ENCODE measurements at places on chromosomes 6 and 20. TPM values are rescaled to one million over a fixed set of nuclear protein-coding genes. Genes with fewer than 3 reads are reported as not detected.

GRCh38 chr6:150705392-150705791 is 105.7 kb downstream of the PLEKHG1 start:
- DNase-seq = no peak

GRCh38 chr6:107491760-107492660 is 2.1 kb downstream of the SOBP start:
- peak; percentile 39 for DNase-seq

- DNase-seq = no peak
Observed at GRCh38 chr6:19052219-19052618, 665.1 kb downstream of the RNF144B start.

GRCh38 chr6:33217681-33218080 is 9.4 kb downstream of the RING1 start:
- DNase-seq = no peak

- no peak for DNase-seq
Observed at GRCh38 chr20:49867453-49868215, 47.7 kb downstream of the SPATA2 start.

DNA sequence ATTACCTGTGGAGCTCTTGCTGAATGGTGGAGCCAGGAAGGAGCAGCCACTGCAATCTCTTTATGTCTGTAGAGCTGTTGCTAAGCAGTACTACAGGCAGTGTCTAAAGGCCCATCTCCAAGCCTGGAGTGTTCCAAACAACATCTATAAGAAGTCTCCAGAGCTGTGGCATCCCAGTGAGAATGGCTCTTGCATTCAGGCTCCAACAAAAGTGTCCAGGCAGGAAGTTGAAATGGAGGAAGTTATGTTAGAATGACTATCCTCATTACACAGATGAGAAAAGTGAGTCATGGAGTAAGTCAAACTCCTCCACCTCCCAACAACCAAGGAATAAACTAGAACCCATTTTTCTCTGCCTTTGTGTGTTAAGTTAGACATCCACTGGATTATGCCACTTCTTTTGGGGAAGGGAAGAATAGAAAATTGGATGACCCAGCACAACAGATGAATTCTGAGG is 288.5 kb upstream of the STXBP5 start:
- no peak for DNase-seq

GRCh38 chr20:31894980-31895675 is 24.7 kb downstream of the TTLL9 start:
- DNase-seq = no peak

DNA sequence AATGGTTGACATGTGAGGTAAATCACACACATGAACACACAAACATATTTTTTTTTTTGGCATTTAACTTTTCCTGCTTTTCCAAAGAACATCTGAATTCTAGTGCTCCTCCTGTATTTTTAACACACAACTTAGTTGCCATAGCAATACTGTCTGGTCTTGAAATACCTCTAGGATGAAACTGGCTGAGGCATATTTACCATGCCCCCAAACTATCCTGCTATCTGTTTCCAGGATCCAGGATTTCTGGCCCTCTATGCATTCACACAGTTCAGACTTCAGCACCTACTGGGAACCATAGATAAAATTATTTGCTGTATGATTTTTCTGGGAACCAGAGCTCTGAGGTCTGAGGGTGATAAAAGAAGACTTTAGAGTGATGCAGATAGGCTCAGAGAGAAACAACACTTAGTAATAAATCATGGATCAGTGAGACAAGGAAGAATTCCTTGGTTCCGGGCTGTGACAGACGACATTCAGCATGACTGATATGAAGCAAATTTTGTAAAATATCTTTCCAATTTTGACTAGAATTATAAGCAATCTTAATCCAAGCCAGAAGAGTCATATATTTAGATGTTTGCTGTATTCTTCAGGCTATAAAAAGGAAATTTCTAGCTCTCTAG is 359.7 kb downstream of the BTBD9 start:
- no peak for DNase-seq

- no peak for DNase-seq
Observed at GRCh38 chr6:156901309-156902019, 124.3 kb downstream of the ARID1B start.

DNA sequence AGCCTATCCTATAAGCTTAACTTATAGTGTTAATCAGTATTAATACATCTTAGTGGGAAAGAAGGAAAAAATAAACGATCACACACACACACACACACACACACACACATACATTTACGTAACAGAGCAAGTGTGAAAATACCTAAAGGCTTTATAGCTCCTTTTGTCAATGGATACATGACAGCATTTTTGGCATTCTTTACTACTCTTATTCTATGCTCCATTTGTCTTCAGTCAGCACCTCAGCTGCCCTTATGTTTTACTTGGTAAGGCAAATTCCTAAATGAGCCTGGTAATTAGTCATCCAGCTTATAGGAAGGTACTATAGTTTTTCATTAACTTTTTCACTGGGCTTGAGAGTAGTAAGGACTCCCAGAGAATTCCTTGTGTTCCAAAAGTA is 25.1 kb upstream of the SLC17A3 start:
- no peak for DNase-seq

DNA sequence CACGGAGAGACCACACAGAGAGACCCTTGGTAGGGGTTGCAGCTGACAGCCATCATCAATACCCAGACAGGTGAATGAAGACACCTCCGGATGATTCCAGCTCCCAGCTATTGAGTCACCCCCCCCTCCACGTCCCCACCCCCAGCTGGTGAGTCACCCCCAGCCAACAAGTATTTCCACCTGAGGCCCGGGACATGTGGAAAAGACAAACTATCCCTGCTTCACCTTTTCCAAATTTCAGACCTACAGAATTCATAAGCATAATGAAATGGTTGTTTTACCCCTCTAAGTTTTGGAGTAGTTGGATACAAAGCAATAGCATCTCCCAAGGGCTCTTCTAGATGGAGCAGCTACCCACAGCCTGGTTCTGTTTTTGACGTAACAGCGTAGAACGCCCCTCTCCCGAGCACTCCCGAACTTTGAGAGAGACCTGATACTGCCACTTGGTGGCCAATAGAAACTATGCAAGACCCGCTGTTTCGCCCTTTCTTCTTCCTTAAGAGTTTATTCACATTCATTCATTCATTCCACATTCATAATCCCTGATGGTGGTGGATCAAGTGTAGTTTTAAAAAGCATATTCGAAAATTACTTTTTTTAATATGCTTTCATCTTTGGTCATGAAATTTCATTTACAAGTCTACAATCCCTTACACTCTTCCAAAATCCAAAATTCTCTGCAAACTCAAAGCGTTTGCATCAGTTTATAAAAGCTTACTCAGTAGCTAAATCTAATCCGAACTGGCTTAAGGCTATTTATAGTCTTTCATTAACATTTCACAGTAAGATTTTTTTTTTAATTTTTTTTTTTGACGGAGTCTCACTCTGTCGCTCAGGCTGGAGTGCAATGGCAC is 15.1 kb upstream of the PPP1R16B start:
- DNase-seq = peak; percentile 44

DNA sequence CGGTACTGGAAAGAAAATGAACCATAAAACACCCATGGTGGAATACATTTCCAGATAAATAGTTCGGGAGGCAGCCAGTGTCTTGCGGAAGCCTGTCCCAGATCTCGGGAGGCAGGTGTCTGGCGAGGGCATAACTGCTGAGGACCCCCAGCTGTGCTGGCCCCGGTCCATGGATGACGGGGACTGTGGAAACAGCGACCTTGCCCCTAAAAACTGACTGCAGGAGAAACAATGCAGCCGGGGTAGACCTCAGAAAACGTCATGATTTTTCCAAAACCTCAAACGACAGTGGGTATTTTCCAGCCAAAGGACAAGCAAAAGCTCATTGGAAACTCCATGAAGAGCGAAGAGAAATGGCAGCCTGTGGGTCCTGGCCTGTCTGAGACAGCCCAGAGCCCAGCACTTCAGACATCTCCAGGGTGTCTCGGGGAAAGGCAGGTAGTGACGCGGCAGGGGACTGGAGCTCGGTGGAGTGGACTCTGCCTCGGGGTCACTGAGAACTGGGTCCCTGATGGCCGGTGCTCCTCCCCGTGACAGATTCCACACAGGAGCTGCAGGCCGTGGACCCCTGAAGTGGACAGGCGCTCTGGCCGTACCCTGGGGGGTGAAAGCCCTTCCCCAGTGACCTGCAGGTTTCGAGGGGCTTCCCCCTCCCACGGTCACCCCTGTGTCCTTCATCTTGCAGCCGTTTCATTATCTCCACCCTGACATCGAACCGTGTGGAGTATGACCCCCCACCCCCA is 188.6 kb downstream of the SYNDIG1 start:
- no peak for DNase-seq

DNA sequence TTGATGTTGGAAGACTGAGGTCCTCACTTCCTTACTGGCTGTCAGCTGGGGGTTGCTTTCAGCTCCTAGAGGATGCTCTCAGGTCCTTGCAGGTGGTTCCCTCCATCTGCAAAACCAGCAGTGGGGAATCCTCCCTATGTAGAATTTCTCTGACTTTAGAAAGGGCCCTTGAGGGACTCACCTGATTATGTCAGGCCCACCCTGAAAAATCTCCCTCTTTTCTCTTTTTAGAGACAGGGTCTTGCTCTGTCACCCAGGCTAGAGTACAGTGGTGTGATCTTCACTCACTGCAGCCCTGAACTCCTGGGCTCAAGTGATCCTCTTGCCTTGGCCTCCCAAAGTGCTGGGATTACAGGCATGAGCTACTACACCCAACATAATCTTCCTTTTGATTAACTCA is 102.9 kb upstream of the MCHR2 start:
- DNase-seq = no peak

DNA sequence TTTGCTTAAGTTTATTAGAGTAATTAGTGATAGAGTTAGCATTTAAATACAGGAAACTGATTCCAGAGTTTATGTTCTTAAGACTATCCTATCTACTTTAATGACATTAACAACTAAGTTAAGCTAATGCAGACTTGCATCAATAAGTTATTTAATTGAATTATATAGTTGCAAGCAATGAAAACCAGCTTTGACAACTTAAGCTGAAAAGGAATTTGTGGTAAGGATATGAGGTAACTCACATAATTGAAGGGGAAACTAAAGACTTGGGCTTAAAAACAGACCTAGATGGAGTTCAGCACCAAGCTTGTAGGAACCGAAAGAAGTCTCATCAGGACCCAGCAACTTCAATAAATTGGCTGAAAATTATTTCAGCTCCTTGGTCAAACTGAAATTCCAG is 222.3 kb downstream of the IBTK start:
- no peak for DNase-seq

DNA sequence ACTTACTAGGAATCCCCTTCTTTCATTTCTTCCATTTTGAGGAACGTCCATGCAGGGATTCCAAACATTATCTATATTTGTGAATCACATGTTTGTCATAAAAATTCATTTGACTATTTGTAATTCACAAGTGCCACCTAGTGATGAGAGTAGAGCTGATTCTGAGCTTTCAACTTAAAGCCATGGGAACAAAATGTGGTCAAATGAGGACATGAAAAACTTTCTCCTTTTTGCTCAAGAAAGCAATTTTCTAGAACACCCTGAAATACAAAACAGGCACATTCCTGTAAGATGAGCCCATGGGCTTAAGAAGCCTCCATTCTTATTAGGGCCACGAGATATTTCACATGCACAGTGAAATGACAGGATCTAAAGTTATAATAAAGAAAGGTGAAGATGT is 12.3 kb downstream of the MAP3K7 start:
- no peak for DNase-seq

DNA sequence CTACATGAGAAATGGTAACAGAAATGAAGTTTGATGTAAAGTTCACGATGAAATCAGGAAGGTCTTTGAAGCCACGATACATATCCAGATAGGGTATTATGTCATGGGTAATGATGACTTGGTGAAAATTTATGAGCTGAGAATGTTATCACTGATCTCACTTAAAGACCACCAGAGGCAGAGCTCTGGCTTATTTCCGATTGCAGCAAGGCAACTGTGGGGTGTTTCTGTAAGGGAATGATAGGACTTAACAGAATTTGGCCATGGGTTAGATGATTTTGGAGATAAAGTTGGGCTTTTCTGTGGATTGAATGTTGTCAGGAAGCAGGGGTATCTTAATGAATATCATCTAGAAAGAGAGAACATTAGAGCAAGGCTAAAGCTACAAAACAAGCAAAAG is 508.4 kb downstream of the HDGFL1 start:
- no peak for DNase-seq

GRCh38 chr6:130525408-130525807 is 159.6 kb downstream of the TMEM200A start:
- no peak for DNase-seq

DNA sequence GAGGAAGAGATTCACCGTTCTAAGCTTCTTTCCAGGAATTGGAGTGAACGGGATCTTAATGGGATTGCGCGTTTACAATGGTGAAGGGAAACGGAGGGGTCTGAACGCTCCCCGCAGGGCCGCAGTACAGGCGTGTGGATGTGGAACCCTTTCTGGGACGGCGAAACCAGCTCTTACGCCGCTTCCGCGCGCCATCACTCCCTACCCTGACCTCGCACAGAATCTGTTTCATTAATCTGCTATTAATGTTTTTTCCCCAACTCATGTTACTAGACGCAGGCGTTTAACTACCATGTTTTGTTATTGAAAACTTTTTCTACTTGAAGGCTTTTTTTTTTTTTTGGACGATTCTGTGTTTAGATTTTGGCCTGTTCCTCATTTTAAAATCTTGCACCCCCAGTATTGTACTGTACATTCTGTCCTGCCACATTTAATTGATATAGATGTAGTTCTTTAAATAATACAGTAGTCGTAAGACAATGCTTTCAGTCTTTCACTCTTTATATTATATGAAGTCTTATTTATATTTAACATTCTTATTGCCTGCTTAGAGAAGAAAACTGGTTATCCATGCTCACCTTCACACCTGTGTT is 696 bp upstream of the SUPT3H start:
- no peak for DNase-seq

DNA sequence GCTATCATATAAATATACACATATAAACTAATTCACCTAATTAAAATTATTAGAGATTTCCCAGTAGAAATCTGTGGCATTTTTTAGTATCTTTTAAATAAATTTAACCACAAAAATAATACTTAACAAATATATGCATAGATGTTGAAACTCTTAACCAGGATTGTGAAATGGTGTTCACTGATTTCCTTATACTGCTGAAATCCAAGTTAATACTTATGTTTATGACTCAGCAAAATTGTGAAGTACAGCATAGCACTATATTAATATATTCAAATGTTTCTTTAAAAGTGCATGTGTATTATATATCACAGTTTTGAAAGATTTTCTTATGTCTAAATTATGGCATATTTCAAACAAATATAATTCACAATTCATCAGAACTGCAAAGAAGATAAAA is 328.2 kb upstream of the MANEA start:
- peak; percentile 9 for DNase-seq

LRRN4 gene
- total RNA-seq = not detected

ARMC12 gene
- total RNA-seq = 0.33 TPM

MAFB gene
- total RNA-seq = 0.25 TPM

ANGPT4 gene
- 1.3 TPM for total RNA-seq

C6orf58 gene
- not detected for total RNA-seq

RGS17 gene
- 1.1 TPM for total RNA-seq

AHCY gene
- total RNA-seq = 162 TPM

All from H4 (cell line).